ENCODE measurements at places on chromosomes 12 and 14.
A peak's percentile ranks its signal among the peaks of the same experiment; 100 is the strongest.

DNA sequence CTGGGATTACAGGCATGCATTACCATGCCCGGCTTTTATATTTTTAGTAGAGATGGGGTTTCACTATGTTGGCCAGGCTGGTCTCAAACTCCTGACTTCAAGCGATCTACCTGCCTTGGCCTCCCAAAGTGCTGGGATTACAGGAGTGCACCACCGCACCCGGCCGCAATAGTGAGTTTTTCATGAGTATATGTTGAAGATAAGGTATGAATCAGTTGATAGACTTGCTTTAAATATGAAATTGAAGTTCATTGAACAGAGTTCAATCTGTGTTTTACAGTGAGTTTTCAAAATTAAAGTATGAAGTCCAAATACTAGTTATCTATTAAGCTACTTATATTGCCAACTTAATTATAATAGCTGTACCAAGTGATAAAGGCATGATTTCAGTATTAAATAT is 35.1 kb downstream of the SNAPC1 start:
- no peak for DNase-seq

- DNase-seq: no peak
These were observed 255.7 kb downstream of the BTG1 start for GRCh38 chr12:91889910-91890309.

DNA sequence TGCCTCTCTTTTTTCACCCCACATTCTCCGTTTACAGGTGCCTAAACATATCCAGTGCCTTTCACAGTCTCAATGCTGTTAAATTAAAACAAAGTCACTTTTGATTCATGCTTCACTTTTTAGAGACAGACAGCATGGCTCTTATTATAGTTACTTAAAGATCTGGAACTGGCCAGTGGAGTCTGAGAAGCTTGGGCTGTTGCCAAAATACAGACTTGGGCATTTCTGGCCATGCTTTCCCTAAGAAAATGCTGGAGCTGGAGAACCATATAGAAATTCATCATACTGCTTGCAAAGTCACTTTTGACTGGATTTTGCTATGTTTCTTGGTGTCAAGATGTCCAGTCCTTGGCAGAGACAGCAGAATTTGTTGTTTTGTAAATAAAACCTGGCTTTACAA is 12.2 kb upstream of the GPR68 start:
- DNase-seq: no peak

DNA sequence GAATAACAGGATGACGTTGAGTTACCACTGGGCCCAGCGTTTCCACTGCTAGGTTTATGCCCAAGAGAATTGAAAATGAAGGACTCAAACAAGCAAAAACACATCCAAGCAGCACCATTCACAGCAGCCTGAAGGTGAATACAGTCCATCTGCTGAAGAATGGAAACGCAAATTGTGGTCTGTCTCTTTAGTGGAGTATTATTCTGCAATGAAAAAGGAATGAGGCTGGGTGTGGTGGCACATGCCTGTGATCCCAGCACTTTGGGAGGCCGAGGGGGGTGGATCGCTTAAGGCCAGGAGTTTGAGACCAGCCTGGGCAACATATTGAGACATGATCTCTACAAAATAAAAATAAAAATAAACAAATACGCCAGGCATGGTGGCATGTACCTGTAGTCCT is 41.9 kb upstream of the RFLNA start:
- no peak for DNase-seq

DNA sequence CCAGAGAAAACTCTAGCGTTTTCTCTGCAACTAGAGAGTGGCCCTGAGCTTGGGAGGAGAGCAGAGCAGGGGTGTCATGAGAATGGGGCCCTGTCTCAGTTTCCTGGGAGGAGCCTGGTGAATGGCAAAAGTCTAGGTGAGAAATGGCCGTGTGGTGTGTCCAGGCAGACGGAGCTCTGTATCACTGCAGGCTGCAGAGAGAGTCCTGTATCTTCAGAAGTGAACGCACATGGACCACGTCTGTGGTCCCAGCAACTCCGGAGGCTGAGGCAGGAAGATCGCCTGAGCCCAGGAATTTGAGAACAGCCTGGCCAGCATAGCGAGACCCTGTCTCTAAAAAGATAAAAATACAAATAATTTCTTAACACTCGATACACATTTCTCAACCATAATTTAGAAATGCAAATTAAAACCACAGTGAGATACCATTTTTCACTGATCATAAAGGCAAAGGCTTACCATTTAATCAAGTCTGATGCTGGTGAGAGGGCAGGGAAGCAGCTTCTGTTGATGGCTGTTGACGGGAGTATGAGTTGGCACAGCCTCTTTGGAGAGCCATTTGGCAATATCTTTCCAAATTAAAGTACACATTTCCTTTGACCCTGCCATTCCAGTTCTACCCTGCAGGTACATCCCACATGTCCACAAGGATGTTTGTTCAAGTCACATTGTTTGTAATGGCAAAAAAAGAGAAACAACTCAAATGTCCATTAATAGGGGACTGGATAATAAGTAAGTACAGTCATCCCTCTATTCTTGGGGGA is 51.0 kb downstream of the NFKBIA start:
- DNase-seq: no peak

GRCh38 chr12:53006810-53007309 is 604 bp downstream of the EIF4B start:
- DNase-seq: peak; percentile 80

DNA sequence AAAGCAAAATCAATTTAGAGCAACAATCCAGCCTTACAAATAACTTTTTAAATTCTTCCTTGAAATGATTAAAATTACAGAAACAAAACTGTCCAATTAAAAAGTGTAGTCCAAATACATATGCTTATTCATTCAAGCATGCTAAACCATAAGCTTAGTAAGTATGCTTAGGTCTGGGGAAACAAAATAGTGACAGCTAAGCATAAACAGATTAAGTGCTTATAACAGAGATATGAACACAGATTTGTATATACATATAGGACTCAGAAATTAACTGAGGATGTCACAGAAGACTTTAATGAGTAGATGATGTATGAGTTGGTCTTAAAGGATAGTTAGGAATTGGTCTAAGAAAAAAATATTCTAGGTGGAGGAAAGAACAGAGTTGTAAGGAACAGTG is 41.8 kb downstream of the SCAF11 start:
- DNase-seq: no peak

- DNase-seq: no peak
These were observed 12.1 kb upstream of the NTN4 start for GRCh38 chr12:95802482-95803270.

DNA sequence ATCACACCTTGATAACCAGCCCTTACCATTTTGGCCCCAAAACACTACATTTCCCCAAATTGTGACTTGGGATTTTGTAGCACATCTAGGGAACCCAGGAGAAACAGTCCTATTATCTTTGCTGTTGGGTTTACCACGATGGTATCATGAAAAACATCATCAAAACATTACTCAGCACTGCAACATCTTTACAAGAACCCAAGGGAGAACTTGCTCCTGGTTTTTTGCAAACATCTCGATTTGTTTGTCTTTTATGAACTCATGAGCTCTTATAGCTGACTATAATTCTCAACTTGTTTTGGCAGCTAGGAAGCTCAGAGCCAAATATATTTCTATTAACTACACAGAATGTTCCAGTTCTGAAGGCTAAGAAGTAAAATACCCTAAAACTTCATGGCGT is 65.7 kb downstream of the TBX5 start:
- no peak for DNase-seq

DNA sequence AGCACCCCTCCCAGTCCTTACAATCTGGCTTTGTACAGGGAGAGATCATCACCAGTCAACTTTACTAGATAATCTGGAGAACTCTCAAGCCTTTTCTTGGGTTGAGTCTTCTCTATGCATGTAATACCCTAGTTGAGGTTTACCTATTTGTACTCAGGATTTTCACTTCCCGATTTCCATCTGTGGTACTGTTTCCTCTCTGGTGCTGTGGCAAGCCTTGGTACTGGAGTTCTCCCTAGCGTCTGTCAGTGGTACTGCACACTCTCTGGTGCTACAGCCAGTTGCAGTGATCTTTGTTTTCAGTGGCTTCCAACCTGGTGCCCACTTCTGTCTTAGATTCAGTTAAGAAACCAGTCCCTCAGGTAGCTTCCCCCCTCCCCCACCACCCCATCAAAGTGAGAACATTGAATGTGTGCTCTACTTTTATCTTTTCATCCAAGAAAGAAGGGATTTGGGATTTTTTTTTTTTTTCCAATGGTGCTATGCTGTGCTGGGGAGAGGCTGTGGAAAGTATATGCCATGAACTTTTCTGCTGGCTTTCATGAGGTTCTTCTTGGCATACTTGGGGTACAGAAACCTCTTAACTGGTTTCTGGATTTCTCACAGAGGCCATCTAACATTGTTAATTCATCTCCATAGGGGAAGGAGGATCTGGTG is 69.4 kb upstream of the EVL start:
- no peak for DNase-seq

GRCh38 chr14:45426685-45427282 is 173.8 kb upstream of the MIS18BP1 start:
- DNase-seq: no peak

GRCh38 chr14:92398888-92399636 is 76.1 kb downstream of the SLC24A4 start:
- no peak for DNase-seq

DNA sequence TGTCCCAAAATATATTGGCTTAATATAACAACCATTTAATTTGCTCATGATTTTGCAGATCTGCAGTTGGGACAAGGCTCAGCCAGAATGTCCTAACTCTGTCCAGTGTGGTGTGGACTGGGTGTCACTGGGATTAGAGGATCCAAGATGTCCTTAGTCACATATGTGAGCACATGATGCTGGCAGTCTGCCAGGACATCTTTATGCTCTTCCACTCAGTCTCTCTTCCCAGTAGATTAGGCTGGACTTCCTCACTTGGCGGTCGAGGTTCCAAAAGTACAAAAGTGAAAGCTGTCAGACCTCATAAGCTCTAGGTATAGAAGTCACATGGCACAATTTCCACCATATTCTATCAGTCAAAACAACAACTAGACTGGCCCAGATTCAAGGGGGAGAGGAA is 167.9 kb upstream of the NTF3 start:
- no peak for DNase-seq

DNA sequence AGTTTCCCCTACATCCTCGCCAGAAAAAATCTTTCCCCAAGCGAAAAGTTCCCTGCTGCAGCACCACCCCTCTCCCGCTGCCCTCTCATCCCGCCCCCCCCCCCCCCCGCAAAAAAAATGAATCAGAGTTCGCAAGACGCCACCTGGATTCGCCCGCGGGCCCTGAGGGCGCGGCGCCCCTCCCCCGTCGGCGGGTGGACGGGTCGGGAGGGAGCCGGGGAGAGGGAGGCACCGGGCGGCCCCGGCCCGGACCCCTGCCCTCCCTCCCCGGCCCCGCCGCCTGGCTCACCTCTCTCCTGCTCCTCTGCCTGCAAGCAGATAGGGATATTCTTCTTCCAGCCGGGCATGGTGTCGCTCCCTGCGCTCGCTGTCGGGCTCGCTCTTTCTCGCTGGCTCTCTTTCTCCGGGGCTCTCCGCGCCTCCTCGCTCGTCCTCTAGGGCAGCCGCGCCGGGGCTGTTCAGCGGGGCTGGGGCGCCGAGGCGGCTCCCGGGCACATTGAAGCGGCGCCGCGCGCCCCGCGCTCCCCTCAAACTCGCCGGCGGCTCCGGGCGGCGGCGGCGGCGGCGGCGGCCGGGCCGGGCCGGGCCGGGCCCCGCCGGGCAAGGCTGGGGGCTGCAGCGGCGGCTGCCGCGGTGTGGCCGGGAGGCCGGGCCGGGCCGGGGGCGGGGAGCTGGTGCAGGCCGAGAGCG is 200.3 kb upstream of the CAND1 start:
- DNase-seq: peak; percentile 70

GRCh38 chr14:55851961-55852360 is 266.2 kb upstream of the PELI2 start:
- DNase-seq: no peak

DNA sequence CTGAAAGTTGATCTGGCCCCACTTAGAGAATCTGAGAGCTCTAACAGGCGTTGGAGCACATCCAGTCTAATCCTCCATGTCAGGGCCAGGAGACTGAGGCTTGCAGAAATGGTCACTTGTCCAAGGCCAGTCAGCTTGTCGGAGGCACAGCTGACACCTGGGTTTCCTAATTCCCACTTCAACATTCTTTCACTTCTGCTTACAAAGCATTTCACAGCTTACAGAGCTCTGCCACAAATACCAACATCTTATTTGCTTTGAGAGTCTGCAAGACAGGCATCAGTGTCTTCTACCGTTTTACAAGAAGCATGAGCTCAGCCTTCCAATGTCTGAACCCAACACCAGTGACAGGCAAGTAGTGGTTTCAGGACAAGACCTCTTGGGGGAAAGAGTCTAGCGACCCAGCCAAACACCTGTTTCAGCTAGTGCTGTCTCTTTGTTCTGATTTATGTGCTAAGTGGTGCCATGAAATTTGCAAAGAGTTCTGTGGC is 31.8 kb downstream of the ISCA2 start:
- no peak for DNase-seq

- DNase-seq: no peak
These were observed 852 bp downstream of the COX16 start for GRCh38 chr14:70358631-70359030.

DNA sequence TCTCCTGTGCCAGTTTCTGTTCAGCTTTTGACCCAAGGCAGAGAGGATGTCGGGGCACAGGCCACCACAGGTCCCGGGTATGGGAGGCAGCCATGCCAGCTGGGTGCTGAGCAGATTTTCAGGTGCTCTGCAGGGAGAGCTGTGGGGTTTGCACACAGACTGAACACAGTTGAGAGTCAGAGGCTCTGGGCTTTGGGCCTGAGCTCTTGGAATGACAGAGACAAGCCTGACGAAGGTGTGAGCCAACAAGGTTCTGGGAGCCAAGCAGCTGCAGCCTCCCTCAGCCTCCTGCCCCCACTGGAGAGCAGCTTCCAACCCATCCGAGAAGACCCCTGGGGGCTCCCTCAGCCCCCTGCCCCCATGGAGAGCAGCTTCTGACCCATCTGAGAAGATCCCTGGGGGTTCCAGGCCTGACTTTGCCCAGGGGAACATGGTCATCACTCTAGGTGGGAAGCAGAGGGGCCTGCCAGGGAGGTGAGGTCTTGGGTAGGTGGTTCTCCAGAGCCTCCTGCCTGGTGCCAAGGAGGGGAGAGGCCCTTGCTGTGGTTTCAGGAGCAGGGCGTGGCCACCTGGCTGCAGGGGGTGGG is 13.8 kb downstream of the FBRSL1 start:
- DNase-seq: no peak

DNA sequence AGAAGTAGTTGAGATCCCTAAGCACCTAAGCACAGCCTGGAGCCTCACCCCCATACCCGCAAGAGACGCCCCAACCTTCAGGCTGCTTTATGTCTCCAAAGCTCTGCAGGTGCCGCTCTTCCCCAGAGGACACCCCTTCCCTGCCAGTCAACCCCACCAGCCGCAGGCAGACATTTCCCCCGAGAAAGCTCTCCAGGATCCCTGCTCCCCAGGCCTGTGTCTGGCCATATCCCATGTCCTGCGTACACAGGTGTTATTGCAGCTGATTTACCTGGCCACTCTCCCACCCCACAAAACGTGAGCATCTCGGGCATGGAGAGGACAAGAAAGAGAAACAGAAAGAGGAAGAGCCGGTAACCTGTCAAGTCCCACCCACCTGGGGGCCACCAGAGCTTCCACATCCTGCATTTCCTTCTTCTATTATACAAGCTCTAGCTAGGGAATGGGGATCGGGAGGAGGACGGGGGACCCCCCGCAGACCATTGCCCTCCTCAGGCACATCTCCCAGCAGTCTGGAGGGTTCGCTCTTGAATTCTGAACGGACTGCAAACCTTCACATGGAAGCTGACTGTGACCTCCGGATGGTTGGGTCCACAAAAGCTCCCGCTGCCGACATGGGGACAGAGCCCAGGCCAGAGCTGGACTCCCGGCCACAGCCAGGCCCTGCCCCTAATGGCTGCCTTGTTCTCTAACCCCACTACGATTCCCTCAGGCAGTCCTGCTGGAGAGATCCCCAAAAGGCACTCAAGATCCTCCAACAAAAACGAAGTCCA is 17.6 kb downstream of the CCDC88C start:
- no peak for DNase-seq
